EH (cell line): ENCODE measurements at places on chromosomes 7 and 10.

GRCh38 chr10:58384095-58384494 is 1.1 kb upstream of the TFAM start:
- no peak for DNase-seq

GRCh38 chr10:17647326-17647725 is 3.4 kb downstream of the STAM start:
- DNase-seq: no peak

DNA sequence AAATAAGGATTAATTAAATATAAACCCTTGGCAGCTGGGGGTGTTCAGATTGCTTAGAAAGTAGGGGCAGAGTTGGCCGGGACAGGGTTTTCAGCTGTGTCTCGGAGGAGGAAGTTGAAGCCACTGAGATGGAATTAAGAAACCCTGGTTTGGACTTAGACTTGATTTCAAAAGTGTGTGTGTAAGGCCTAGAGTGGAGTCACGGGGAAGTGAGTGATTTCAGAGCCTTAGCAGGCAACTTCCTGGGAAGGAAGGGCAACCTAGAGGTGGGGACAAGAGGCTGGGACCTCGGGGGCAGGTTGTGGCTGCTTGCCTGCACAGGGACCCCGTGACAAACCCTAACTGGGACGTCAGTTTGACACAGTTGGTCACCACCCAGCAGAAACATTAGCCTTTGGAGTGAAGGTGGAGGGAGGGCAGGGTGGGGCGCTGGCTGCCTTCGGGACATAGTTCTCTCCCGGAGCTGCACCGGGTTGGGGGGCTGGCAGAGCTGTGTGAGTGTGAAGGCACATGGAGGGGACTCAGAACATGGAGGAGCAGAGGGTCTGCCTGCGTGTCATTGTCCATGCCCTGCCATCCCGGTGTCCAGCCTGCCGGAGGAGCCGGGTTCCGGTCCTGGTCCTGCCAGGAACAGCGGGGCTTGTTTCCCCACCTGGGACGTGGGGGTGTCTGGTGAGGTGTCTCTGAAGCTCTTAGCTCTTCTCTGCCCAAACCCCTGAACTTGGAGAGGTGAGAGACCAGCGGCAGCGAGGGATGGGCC is 1.8 kb downstream of the BRI3 start:
- peak; percentile 78 for DNase-seq

DNA sequence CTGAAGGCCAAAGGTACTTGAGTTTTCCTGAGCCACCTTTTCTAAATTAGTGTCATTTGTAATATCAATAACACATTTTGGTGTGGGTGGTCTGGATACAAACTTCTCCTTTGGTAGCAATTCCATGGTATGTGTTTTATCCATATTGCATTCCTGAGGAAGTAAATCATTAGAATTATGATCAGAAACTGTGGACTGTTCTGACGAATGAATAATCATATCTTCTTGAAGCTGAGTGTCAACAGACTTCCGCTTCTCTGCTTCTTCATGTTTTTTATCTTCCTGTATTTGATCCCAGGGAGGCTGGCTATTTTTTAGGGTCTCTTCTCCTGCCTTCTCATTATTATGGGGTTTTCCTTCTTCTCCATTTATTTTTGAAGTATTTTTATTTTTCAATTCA is 81.4 kb downstream of the NRBF2 start:
- DNase-seq: no peak

DNA sequence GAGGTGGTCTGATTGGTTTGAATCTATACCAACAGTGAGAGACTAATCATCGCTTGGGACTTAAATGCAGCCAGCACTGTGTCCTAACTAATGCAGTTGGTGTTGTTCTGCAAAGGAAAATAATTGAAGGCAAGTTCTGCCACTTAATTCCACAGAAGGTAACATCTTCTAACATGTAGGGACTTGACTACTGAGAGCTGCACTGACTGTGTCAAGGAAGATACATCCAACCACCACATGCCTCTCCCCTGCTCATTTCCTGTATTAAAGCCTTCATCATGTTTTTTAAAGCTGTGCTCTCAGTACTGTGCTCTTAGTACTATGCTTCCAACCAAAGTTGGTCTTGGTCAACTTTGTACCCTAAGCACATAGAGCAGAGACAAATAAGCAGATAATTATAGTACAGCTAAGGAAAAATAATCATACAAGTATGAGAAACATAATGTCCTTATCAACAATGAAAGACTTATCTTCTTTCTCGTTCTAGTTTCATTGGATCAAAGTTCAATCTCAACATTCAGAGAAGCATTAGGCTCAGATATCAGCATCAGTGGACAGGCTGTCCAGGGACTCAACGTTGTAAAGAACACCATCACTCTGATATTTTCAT is 2.8 kb upstream of the CYP3A4 start:
- DNase-seq: no peak

GRCh38 chr7:27269455-27269854 is 26.9 kb downstream of the EVX1 start:
- DNase-seq: no peak

DNA sequence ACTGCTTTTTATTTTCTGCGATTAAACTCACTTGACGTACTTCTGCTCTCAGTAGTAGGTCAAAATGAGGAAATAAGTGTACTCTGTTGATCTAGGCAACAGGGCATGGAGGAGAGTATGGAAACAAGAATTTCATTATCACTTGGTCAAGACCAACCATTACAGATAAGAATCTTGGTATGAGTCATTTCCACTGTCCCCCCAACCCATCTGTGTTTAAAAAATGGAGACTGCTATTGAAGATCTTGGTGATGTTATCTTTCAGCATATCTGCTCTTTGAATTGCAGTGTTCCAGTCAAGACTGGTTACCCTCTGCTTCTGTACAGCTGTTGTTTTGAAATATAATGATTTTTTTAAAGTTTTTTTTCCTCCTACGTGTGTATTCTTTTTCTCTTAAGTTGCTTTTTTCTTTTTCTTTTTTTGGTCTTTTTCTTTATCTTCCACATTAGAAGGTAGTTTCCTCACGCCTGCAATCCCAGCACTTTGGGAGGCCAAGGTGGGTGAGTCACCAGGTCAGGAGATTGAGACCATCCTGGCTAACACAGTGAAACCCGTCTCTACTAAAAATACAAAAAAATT is 11.7 kb downstream of the STAM start:
- peak; percentile 63 for DNase-seq

DNA sequence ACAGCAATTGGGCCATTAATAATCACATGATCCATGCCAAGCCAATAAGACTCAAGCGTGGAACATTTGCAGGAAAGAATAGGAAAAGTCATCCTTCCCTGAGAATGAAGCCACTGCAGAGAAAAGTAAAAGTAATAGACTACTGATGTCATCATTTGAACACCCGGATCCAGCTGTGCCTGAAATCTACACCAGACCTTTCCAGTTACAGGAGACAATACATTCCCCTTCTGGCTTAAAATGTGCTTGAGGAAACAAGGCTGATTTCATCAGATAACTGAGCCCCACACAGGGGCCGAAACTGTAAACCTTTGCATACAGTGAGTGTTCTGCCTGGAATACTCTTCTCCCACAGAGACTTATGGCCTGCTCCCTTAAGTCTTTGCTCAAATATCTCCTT is 232.8 kb downstream of the KCNMA1 start:
- no peak for DNase-seq

DNA sequence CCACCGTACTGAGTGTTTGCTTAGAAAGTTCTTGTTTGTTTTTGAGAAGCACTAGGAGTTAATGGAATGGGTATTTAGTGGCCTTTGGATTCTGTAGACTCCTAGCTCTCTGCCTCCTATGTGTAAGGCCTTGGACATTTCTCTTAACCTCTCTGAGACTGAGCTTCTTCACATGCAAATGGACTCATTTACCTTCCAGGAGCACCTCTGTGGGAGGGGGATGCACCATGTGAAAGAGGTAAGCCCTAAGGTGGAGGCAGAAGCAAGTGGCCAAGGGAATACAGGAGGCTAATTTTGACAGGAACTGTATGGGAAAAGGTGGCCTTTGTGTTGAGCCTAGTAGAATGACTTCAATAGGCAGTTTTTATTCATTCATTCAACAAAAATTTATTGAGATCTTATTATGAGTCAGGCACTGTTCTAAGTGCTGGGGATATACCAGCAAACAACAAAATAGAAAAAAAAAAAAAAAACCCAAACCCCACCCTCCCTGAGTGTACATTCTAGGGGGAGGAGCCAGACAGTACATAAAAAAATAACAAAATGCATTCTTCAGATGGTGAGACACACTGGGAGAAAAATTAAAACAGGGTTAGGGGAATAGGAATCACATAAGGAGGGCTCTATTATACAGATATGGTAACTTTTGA is 9.2 kb upstream of the EPHA1 start:
- peak; percentile 45 for DNase-seq

- DNase-seq: no peak
These were observed 8.9 kb upstream of the CUBN start for GRCh38 chr10:17138460-17139042.

DNA sequence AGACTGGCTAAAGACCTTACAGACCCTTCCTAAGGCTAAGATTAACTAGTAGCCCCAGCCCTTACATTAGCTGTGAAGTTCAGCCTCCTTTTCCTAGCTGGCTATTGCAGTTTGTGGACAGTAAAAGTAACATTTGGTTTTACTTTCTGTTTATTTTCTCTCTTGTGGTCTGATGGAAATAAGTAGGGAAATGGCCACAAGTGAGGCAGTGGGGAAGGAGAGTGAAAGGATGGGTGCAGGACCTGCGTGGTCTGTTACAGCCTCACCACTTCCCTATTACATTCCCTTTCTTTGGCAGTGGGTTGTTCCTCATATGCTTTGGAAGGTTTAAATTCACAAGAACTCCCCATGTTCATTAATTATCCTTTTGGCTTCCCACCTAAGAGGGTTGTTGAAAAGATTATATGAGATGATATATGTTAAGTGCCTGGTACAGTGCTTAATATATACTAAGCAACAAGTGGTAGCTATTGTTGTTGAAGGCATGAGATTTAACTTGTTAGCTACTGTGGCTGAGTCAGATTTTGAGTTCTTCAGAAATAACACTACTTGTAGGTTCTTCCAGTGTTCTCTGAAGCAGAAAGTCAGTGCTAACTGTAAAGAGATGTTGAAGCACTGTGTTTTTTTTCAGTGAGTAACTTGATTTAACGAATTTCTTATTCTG is 181.7 kb downstream of the ST7 start:
- peak; percentile 41 for DNase-seq

GRCh38 chr7:98281757-98282606 is 496 bp downstream of the BRI3 start:
- DNase-seq: peak; percentile 13

GRCh38 chr7:102239206-102239820 is 47.4 kb upstream of the SH2B2 start:
- no peak for DNase-seq

- no peak for DNase-seq
These were observed 9.4 kb downstream of the MTG1 start for GRCh38 chr10:133403359-133403758.

DNA sequence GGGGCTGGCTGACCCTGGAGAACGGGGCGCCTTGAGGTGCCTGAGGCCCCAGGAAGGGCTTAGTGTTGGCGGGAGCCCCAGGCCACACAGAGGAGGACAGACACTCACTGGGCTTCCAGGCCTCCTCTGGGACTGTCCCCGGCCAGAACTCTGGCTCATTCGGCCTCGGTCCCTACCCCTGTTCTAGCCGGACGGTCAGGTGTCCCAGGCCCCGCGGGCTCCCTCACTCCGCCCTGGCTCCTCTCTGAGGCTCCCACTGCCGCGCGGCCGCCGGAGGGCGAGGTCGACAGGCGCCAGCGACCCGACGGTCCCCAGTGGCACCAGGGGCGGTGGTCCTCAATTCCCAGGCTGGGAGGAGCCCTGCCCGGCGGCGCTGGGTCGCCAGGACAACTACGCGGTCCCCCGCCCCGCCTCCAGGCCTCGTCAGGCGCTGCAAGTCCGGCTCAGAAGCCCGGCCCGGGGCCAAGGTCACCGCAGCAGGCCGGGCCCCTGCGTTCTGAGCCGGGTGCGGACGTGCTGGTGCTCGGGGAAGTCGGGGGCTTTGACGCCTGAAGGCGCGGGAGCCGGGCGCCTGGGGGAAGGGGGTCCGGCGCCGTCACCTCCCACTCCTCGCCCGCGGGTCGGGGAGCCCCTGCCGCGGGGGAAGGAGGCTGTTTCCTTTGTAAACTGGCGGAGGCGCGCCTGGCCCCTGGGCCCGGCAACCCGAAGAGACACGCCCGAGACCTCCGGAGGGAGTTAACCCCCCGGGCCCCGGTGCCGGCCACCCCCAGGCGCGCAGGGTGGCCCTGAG is 1.1 kb upstream of the PWWP2B start:
- no peak for DNase-seq

GRCh38 chr7:35787925-35788324 is 12.9 kb upstream of the SEPTIN7 start:
- no peak for DNase-seq

GRCh38 chr10:77296534-77297392 is 340.8 kb downstream of the KCNMA1 start:
- no peak for DNase-seq

DNA sequence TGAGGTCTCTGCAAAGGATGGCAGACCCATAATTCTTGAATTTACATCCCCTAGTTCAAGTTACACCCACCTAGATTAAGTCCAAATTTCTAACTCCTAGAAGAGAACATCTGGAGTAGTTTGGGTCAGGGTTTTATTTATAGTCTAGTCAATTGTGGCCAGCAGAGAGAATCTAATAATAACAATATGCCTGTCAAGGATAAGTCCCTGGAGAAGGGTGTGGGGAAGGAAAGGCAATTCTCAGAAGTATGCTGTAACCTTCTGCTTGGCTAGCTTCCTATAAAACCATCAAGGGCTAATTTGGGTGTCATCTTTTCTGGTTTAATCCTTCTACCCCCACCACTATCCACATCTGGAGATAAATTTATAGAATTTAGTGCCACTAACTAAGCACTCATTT is 52.8 kb upstream of the SEMA3E start:
- DNase-seq: no peak

GRCh38 chr7:99344061-99344647 is 18.5 kb downstream of the ARPC1A start:
- no peak for DNase-seq

DNA sequence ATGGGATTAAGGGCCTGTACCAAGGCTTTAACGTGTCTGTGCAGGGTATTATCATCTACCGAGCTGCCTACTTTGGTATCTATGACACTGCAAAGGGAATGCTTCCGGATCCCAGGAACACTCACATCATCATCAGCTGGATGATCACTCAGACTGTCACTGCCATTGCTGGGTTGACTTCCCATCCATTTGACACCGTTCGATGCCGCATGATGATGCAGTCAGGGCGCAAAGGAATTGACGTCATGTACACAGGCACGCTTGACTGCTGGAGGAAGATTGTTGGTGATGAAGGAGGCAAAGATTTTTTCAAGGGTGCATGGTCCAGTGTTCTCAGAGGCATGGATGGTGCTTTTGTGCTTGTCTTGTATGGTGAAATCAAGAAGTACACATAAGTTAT is 18.2 kb downstream of the LSM5 start:
- DNase-seq: no peak

DNA sequence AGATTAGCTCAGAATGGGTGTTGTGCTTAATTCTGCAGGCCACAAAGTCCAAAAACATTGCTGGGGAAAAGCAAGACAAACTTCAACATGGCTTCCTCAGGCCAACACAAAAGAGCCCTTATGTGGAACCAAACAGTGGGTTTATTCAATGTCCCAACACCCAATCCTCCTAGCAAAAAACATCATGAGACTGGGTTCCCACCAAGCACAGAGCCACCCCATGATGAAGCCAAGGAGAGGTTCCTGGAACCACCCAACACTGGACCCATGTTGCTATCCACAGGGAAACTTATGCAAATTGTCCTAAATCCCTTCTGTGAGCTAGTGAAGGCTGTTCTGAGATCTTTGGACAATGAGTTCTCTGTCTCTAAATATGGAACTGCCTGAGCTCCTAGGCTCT is 24.0 kb downstream of the SLC25A13 start:
- DNase-seq: no peak

GRCh38 chr10:61750943-61751471 is 88.3 kb downstream of the CABCOCO1 start:
- peak; percentile 81 for DNase-seq

- DNase-seq: peak; percentile 43
These were observed 272.2 kb downstream of the TCF7L2 start for GRCh38 chr10:113222207-113222606.
